ENCODE measurements at places on chromosomes 7 and 10.

DNA sequence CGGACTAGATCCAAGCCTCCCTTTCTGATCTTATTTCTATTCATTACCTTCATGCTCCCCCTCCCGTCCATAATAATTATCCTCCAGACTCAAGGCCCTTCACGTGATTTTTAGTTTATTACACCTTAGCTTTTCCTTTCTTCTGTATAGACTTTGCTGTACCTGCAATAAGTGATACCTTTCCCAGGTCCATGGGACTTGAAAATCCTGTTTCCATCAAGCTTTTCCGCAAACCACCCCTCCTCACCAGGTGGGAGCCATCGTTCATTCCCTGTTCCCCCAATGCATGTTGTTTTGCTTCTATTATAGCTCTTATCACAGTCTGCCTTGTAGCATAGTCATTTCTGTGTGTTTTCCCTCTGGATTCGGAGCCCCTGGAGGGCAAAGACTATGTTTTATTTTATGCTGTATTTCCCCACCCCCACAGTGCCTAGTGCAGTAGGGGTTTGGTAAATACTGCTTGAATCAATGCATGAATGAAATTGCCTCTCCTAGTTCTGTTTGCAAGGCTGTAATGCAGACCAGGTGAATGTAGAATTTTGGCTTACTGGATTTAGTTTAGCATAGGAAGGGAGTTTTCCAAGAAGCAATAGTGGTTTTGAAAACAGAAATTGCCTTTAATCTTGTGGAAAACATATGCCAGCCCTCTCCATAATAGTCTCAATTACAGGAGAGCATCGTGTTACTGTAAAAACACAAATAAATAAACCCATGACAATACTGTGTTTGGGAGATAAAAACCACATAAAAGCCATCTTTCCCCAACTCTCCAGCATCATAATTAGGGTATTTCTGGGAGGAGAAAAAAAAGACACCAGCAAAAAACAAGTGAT lies 213.4 kb downstream of the AUTS2 start:
- no peak for DNase-seq
- H3K4me1 ChIP-seq = peaks cover 60% of the 10 kb centered on the region
- no peak overlapping the region for H3K27ac ChIP-seq
- peaks cover 10% of the 10 kb centered on the region for H3K27me3 ChIP-seq

- H3K27ac ChIP-seq = no peak overlapping the region
- no peak overlapping the region for H3K4me3 ChIP-seq
- H3K4me1 ChIP-seq = peaks cover 3% of the 10 kb centered on the region
- H3K36me3 ChIP-seq = peaks cover 10% of the 10 kb centered on the region
- no peak for DNase-seq
- H3K27me3 ChIP-seq = no peaks in the 10 kb centered on the region
Observed at GRCh38 chr7:12102126-12102525, 109.0 kb upstream of the TMEM106B start.

DNA sequence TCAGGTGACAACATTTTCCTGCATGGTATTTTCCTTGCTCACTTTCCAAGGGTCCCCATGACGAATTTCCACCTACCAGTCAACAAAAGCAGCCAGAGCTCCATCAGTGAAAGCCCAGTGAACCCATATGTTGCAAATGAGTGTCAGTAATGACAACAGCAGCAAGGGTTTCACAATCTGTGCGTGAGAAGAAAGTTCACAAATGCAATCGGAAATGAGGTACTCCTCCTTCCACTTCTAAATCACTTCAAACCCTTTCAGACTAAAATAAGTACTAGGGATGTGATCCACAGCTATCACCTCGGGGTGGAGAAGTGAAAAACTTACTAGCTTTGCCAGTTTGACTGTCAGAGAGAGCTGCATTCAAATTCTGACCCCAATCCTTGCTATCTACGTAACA lies 55.6 kb upstream of the BET1 start:
- H3K4me3 ChIP-seq = no peak overlapping the region
- H3K36me3 ChIP-seq = no peaks in the 10 kb centered on the region
- H3K4me1 ChIP-seq = peaks cover 6% of the 10 kb centered on the region

GRCh38 chr7:151125470-151125845 lies 39.2 kb downstream of the AGAP3 start:
- peak; percentile 84 for DNase-seq
- H3K27me3 ChIP-seq = peaks cover 29% of the 10 kb centered on the region
- peak overlapping the region; percentile 79 for H3K27ac ChIP-seq
- no peaks in the 10 kb centered on the region for H3K36me3 ChIP-seq
- H3K4me3 ChIP-seq = peak overlapping the region; percentile 83

DNA sequence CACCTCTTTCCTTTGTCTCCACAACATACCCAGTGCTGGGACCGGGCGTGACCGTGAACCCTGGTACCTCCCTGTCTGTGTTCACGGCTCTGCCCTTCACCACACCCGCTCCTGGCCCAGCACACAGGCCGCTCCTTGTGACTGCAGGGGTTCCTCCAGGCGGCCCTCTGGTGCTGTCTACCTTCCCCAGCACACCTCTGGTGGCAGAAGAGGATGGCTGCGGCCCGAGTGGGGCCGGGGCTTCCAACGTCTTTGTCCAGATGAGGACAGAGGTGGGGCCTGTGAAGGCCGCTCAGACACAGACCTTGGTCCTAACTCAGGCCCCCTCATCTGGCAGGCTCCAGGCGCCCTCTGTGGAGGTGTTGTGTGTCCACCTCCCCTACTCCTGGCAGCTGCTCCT lies 55.4 kb upstream of the SGMS1 start:
- no peaks in the 10 kb centered on the region for H3K4me1 ChIP-seq
- no peak overlapping the region for H3K27ac ChIP-seq
- H3K36me3 ChIP-seq = no peaks in the 10 kb centered on the region
- DNase-seq = no peak
- no peaks in the 10 kb centered on the region for H3K27me3 ChIP-seq

DNA sequence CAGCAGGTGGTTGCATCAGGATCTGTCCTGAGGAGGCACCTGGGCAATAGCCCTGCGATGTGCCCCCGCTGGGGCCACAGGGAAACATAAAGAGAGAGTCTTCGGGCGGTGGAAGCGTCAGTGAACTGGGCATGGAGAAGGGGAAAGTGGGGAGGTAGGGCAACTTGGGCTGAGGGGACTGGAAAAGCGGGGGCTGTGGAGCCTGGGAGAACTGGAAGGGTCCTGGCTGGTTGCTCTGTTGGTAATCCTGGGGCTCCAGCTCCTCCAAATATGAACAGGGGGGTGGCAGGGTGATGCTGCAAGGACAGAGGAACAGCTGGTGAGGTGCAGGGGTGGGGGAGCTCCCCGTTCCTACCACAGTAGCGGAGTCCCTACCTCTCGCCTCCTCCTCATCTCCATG lies 5.2 kb downstream of the NOBOX start:
- H3K4me1 ChIP-seq = no peaks in the 10 kb centered on the region
- DNase-seq = no peak
- H3K27ac ChIP-seq = no peak overlapping the region
- H3K36me3 ChIP-seq = no peaks in the 10 kb centered on the region

DNA sequence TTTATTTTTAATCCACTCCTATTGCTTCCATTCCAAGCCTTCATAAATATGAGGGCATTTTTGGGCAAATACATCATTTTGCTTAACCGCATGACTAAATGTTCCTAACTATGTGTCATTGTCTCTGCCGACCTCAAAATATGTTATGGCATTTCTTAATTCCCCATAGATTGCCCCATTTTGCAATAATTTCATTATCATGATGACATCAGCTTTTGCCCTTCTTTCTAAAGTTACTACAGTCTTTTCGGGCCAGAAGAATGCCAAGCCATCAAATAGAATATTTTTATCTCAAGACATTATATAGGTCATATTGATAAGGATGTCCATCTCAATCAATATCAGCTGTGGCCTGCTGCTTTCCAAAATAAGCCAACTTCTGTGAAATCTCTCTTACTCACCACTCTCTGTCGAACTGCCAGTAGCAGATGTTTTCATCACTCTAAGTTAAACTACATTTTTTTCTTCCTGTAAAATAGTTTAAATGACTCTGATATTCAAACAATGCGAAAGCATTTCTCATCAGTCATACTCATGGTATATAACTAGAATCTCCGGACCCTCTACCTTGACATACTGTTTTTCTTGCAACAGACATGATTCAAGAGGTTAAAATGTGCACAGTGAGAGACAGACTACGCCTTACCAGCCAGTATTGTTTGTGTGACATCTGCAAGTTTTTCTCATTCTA lies 1254.6 kb upstream of the CELF2 start:
- no peak for DNase-seq
- H3K27ac ChIP-seq = no peak overlapping the region
- H3K27me3 ChIP-seq = no peaks in the 10 kb centered on the region
- H3K4me3 ChIP-seq = no peak overlapping the region
- no peaks in the 10 kb centered on the region for H3K36me3 ChIP-seq

GRCh38 chr7:435630-436366 lies 83.8 kb downstream of the PDGFA start:
- H3K4me3 ChIP-seq = peak overlapping the region; percentile 2
- no peak for DNase-seq
- H3K27ac ChIP-seq = peak overlapping the region; percentile 43
- H3K4me1 ChIP-seq = peaks cover 7% of the 10 kb centered on the region
- H3K27me3 ChIP-seq = peaks cover 4% of the 10 kb centered on the region
- H3K36me3 ChIP-seq = no peaks in the 10 kb centered on the region

- no peaks in the 10 kb centered on the region for H3K36me3 ChIP-seq
- no peak for DNase-seq
- H3K27me3 ChIP-seq = peaks cover 6% of the 10 kb centered on the region
Observed at GRCh38 chr7:149825567-149826343, 12.4 kb upstream of the ZNF862 start.

- H3K36me3 ChIP-seq = no peaks in the 10 kb centered on the region
- DNase-seq = no peak
- no peak overlapping the region for H3K4me3 ChIP-seq
- H3K4me1 ChIP-seq = peaks cover 24% of the 10 kb centered on the region
Observed at GRCh38 chr10:114870486-114870885, 48.9 kb downstream of the FHIP2A start.

GRCh38 chr7:120979765-120980499 lies 8.6 kb upstream of the CPED1 start:
- no peak overlapping the region for H3K27ac ChIP-seq
- DNase-seq = no peak
- no peaks in the 10 kb centered on the region for H3K36me3 ChIP-seq
- H3K27me3 ChIP-seq = no peaks in the 10 kb centered on the region

- no peak overlapping the region for H3K4me3 ChIP-seq
- no peak for DNase-seq
- no peak overlapping the region for H3K27ac ChIP-seq
- H3K36me3 ChIP-seq = no peaks in the 10 kb centered on the region
- H3K27me3 ChIP-seq = no peaks in the 10 kb centered on the region
Observed at GRCh38 chr10:51241461-51241860, 167.2 kb downstream of the PRKG1 start.

GRCh38 chr10:69088801-69089501 lies 1.0 kb downstream of the SRGN start:
- H3K27me3 ChIP-seq = peaks cover 1% of the 10 kb centered on the region
- H3K36me3 ChIP-seq = no peaks in the 10 kb centered on the region
- H3K27ac ChIP-seq = no peak overlapping the region

GRCh38 chr10:98485959-98486358 lies 39.2 kb upstream of the HPS1 start:
- no peaks in the 10 kb centered on the region for H3K36me3 ChIP-seq
- H3K27ac ChIP-seq = no peak overlapping the region
- no peak for DNase-seq
- no peaks in the 10 kb centered on the region for H3K4me1 ChIP-seq
- no peak overlapping the region for H3K4me3 ChIP-seq

GRCh38 chr7:3995187-3995586 lies 686.9 kb upstream of the FOXK1 start:
- peaks cover 23% of the 10 kb centered on the region for H3K27me3 ChIP-seq
- H3K27ac ChIP-seq = peak overlapping the region; percentile 15
- peaks cover 12% of the 10 kb centered on the region for H3K4me1 ChIP-seq

DNA sequence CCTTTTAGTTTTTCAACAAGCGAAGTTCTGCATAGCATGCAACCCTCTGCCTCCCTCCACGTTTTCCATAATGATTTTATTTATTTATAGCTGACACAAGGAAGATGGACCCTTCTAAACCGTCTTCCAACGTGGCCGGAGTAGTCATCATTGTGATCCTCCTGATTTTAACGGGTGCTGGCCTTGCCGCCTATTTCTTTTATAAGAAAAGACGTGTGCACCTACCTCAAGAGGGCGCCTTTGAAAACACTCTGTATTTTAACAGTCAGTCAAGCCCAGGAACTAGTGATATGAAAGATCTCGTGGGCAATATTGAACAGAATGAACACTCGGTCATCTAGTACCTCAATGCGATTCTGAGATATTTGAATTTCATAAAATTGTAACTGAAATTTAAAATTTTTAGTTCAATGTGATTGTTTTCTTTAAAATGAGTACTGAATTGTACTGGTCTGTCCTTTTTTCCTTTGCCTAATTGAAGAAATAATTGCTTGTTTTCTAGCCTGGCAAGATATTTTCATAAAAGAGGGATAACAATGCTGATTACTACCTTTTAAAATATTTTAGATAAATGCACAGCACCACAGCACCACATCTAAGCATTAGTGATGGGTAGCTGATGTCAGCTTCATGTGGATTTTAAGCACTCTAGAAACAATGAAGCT lies 41.5 kb upstream of the SLC39A12 start:
- no peak overlapping the region for H3K27ac ChIP-seq
- DNase-seq = peak; percentile 22
- H3K27me3 ChIP-seq = no peaks in the 10 kb centered on the region
- no peak overlapping the region for H3K4me3 ChIP-seq
- H3K36me3 ChIP-seq = no peaks in the 10 kb centered on the region

DNA sequence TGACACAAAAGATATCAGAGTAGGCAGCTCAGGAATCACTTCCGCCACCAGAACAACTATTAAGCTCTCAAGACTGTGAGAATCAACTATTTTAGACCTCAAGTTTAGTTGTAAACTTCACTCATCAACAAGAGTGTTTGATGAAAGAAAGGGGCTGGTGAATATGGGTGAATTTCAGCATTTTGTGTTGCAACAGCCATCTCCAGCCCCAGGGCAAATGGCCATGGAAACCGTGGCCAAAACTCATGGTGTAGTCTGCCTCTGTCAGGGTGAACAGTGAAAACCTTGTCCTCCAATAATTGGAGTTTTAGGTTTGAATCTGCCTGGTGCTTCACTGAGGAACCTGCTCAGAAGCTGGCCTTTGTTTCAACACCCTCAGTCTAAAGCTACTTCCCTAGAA lies 60.0 kb downstream of the POLR1F start:
- no peaks in the 10 kb centered on the region for H3K4me1 ChIP-seq
- H3K27me3 ChIP-seq = no peaks in the 10 kb centered on the region
- DNase-seq = no peak

GRCh38 chr10:3699916-3700315 lies 85.1 kb downstream of the KLF6 start:
- peak overlapping the region; percentile 24 for H3K27ac ChIP-seq
- H3K27me3 ChIP-seq = peaks cover 1% of the 10 kb centered on the region
- H3K4me3 ChIP-seq = no peak overlapping the region
- peaks cover 2% of the 10 kb centered on the region for H3K4me1 ChIP-seq
- no peak for DNase-seq
- H3K36me3 ChIP-seq = no peaks in the 10 kb centered on the region

- no peak overlapping the region for H3K4me3 ChIP-seq
- DNase-seq = no peak
- no peak overlapping the region for H3K27ac ChIP-seq
- H3K36me3 ChIP-seq = no peaks in the 10 kb centered on the region
Observed at GRCh38 chr10:8628351-8628750, 573.9 kb downstream of the GATA3 start.

DNA sequence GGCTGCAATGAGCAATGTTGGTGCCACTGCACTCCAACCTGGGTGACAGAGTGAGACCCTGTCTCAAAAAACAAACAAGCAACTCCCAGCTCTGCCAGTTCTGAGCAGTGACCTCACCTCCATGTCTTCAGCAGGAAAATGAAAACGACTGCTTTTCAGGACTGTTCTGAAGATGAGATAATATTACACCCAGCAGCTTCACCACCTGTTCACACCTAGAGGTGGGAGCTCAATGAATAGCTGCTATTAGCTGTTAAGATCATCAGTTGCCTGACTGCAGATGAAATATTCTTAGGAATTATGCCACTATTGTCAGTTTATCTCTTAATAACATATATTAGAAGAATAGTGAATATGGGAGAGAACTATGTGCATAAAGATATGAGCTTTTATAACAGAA lies 48.4 kb upstream of the CYTH3 start:
- no peak overlapping the region for H3K27ac ChIP-seq
- peaks cover 2% of the 10 kb centered on the region for H3K4me1 ChIP-seq
- H3K27me3 ChIP-seq = no peaks in the 10 kb centered on the region
